ENCODE measurements at places on chromosomes 4 and X. TPM values are rescaled to one million over a fixed set of nuclear protein-coding genes. Genes with fewer than 3 reads are reported as not detected.

GRCh38 chr4:1721666-1722550 lies 587 bp downstream of the TACC3 start:
- DNase-seq, result peak; percentile 68

The SPANXA1 gene
- total RNA-seq, result not detected

GRCh38 chr4:10085828-10086505 lies 30.6 kb downstream of the WDR1 start:
- DNase-seq, result no peak

DNA sequence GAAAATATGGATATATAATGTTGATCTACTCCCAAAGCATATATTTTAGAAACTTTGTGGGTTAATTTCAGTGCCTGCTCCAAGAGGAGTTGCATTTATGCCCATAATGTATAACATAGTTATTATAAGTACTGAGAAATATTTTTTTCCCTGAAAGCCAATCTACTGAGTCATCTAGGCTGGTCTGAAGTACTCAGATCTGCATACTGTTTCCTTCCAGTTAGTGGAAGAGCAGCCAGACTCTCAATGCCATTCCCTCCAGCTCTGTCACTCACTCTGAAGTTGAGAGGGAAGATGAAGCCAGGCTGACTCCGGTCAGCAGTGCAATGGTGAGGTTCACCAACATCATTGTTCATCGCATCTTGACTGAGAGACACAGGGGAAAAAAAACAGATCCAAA lies 505.1 kb downstream of the PPARGC1A start:
- DNase-seq, result no peak

The MAD2L1 gene
- total RNA-seq, result 17.5 TPM

The KIAA1210 gene
- not detected for total RNA-seq

- DNase-seq, result no peak
Observed at GRCh38 chr4:186676531-186677161, 47.0 kb downstream of the FAT1 start.

DNA sequence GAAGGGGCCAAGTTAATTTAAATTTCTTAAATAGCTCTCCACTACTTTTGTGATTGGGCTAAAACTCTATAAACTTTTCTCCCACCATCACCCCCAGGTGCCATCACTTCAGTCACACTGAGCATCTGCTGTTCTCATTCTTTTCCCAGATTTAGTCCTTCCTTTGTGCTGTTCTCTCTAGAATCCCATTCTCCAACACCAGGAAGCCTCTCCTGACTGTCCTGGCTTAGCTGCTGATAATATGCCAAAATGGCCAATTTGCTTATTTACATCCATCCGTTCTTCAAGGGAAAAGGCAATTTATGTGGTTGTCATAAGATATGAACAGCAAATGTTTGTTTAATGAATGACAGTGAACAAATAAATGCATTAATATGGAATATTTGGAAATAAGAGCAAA lies 44.1 kb downstream of the FGFBP1 start:
- no peak for DNase-seq

DNA sequence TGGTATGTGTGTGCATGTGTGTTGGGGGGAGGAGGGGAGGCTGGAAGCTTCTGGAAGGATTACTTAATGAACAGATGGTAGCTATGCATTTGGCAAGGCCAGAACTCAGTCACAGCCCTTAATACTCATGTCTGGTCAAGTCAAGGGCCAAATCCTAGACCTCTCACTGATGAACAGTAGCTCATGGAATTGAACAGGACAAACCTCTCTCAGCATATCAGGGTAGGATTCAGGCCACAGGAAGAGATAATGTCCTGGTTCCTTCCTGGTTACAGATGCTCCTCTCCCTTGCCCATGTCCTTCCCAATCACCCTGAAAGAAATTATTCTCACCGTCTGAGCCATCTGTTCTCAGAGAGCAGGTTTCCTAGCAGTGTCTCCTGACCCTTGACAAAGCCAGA lies 165.7 kb downstream of the SOWAHB start:
- no peak for DNase-seq

The PNMA3 gene
- 0.41 TPM for total RNA-seq

DNA sequence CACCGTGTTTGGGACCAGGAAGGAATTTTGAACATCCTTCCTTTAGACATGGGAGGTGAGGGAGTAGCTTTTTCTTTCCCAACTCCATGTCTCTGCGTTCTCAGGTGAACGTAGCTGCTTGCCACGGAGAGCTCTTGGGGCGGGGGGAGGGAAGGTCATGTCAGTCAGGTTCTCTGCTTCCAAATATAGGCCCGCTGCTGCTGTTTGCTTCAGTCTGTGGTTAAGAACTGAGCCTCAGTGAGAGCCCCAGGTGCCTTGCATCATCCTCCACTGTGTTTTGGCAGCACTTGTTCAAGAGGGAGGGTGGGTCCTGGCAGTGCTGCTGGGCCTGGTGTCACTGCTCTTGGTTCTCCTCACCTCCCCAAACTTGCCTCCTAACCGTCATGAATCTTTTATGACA lies 46.5 kb downstream of the HADH start:
- DNase-seq, result no peak

GRCh38 chr4:10584042-10584441 lies 100.5 kb downstream of the CLNK start:
- DNase-seq, result no peak

GRCh38 chrX:28847423-28847822 lies 260.2 kb downstream of the IL1RAPL1 start:
- no peak for DNase-seq

The TBCK gene
- 42.5 TPM for total RNA-seq

DNA sequence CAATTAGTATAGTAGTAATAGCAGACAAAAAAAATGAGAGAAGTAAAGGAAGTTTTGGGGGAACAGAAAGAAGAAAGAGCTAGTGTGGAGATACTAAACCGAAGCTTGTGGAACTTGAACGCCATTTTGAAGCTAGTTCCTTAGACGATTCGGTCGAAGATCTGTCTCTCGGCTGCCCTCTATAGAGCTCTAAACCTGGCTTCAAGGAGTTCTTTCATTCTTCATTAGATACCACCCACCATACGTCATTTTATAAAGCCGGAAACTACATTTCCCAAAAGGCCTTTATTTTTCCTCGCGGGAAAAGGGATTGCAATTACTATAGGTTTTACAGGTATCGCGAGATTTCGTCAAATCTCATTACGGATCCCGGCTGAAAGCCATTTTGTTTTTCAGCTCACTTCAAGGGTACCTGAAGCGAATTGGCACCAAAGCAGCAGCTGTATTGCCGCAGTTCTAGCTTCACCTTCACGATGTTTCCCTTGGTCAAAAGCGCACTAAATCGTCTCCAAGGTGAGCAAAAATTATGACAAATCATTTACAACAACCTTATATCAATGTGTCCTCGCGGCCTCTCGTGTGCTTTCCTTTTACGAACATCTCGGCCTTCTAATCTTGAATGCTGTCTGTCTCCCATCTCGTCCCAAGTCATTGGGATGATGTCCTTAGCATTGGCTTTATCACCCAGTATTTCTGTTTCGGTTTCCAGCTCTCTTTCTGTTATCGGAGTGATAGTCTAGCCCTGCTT lies at the start of gene COX7B:
Gene COX7B (plus strand): TSS at position 388 of the 748 bp plus-strand sequence. CDS start 86 bp downstream, at position 474.
- DNase-seq, result no peak

- no peak for DNase-seq
Observed at GRCh38 chrX:110408949-110409588, 50.4 kb downstream of the RTL9 start.

GRCh38 chr4:52367282-52367830 lies 291.7 kb downstream of the USP46 start:
- DNase-seq, result no peak

The USP17L15 gene
- not detected for total RNA-seq

The CYBB gene
- total RNA-seq, result 35.4 TPM

The LPAR4 gene
- not detected for total RNA-seq

DNA sequence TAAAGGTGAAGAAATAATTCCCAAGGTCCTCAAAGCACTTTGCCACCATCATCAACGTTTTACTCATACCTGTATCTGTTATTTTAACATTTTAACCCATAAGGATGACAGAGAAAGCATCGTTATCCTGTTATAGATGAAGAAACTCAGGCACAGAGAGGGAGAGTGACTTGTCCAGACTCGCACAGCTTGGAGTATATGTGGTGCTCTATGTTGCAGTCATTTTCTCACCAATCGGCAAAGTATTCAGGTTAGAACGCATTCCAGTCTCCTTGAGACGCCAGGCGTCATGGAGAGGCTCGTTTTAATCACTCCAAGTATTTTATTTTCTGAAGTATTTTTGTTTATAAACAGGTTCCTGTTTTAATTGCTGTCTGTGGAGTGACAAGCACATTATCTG lies 73.5 kb downstream of the IRF2 start:
- DNase-seq, result no peak

DNA sequence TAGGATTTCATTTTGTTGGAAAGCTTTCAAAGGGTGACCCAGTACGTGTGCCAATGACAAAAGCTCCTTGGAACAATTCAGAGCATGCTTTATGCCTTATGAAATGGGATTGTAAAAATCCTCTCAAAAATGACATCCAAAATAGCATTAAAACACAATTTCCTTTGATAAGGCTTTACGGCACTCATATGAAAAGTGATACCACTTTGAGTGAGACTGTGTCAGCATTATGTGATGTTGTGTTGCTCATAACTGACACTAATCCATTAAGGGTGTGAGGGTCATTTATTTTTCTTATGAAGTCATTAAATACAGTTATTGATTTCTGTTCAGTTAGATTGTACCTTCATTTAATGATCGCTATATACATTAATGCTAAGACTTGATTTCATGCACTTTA lies 250.2 kb downstream of the TENM3 start:
- DNase-seq, result no peak

DNA sequence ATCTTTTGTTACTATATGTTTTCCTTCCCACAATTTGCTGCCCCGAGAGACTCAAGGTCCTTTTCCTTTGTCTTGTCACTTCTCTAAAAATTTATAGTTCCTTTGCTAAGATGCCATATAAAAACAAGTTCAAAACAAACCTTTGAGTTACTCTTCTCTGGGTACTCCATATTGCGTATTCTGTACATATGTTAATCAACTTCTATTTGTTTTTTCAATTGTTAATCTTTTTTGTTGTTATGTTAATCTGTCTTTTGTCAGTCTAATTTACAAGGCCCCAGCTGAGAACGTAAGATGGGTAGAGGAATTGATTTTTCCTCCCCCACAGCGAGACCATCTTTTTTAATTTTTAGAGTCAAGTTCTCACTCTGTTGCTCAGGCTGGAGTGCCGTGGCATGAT lies 7.2 kb upstream of the PPEF2 start:
- no peak for DNase-seq

DNA sequence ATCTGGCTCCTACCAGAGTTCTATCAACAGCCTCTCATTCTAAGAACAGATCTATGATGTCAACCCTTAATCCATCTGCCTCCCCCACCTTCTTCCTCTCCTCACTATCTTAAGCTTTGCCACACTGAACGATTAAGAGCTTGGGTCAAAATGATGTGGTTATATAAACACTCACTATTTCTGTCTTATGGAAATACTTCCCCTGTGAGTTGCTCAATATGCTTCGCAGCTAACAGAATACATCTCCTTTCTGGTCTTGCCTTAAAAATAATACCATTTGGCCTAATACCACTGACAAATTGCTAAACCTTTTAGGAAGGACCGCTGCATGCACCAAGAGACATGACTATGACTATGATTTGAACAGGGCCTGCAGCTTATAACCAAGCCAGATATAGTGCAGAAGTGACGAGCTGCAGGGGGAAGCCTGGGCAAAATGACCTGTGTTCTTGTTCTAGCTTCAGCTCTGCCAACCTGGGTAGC lies 130.9 kb downstream of the RNF150 start:
- no peak for DNase-seq

GRCh38 chrX:38089173-38089982 lies 83.0 kb downstream of the SYTL5 start:
- no peak for DNase-seq

The TAPT1 gene
- 38.2 TPM for total RNA-seq

GRCh38 chr4:56217343-56217890 lies 169.9 kb downstream of the AASDH start:
- DNase-seq, result no peak

GRCh38 chr4:99894998-99895397 lies 771 bp upstream of the LAMTOR3 start:
- DNase-seq, result no peak

DNA sequence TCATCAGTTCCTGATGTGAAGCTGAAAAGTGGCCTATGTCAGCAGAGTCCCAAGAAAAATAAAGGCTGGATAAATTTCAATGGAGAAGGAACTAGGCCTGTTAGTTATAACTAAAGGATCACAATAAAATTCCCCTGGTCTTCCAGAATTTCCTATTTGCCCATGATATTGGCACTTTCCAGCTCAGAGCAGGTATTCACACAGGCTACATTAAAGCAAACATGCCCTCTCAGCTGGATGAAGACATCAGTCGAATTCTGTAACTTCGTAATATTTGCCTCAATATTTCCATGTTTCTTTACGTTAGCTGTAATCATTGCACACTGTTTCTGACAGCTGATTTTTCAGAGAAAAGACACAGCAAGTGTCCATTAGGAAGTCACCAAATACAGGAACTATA lies 9.5 kb downstream of the HPGD start:
- no peak for DNase-seq

DNA sequence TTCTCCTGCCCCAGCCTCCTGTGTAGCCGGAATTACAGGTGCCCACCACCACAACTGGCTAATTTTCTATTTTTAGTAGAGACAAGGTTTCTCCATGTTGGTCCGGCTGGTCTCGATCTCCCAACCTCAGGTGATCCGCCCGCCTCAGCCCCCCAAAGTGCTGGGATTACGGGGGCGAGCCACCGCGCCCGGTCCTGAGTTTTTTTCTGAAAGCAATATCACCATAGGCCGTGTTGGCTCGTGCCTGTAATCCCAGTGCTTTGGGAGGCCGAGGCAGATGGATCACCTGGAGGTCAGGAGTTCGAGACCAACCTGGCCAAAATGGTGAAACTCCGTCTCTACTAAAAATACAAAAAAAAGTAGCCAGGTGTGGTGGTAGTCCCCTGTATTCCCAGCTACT lies 136.3 kb upstream of the TECRL start:
- DNase-seq, result no peak

The CD38 gene
- total RNA-seq, result 6.2 TPM

GRCh38 chrX:46687619-46688018 lies 71.3 kb downstream of the SLC9A7 start:
- DNase-seq, result no peak

DNA sequence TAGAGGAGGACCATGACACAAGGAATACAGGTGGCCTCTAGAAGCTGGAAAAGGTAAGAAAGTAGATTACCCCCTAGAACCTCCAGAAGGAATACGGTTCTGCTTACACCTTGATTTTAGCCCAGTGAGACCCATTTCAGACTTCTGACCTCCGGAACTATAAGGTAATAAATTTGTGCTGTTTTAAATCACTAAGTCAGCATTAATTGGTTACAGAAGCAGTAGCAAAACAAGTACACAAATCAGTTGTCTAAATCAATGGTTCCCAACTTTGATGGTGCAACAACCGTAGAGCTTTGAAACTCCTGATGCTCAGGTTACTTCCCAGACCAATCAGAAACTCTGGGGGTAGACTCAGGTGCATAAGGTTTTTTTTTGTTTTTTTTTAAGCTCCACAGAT lies 113.6 kb downstream of the RTL9 start:
- no peak for DNase-seq

- no peak for DNase-seq
Observed at GRCh38 chr4:139700568-139700967, 34.9 kb downstream of the MGST2 start.

GRCh38 chrX:110409925-110410324 lies 51.3 kb downstream of the RTL9 start:
- no peak for DNase-seq
